ENCODE measurements at places on chromosomes 16 and 17.

GRCh38 chr16:5041600-5042133 lies 7.9 kb upstream of the NAGPA start:
- DNase-seq, result no peak

DNA sequence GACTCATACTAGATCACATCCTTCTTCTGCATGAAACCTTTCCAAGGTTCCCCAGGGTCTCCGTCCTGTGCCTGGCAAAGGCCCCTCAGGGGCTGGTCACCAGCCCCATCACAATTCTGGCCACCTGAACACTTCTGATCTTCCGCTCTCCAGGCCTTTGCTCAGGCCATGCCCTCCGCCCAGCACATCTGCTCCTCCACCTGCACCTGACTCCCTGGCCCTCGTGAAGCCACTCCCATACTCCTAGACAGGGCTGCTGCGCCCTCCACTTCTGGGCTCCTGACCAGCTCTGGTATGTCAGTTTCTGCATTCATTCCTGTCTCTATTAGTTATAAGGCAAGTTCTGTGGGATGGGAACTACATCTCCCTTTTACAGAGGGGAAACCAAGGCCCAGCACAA lies 1.9 kb upstream of the MYL11 start:
- DNase-seq, result no peak

- no peak for DNase-seq
Measured at GRCh38 chr17:73697872-73698271, 53.6 kb upstream of the SDK2 start.

DNA sequence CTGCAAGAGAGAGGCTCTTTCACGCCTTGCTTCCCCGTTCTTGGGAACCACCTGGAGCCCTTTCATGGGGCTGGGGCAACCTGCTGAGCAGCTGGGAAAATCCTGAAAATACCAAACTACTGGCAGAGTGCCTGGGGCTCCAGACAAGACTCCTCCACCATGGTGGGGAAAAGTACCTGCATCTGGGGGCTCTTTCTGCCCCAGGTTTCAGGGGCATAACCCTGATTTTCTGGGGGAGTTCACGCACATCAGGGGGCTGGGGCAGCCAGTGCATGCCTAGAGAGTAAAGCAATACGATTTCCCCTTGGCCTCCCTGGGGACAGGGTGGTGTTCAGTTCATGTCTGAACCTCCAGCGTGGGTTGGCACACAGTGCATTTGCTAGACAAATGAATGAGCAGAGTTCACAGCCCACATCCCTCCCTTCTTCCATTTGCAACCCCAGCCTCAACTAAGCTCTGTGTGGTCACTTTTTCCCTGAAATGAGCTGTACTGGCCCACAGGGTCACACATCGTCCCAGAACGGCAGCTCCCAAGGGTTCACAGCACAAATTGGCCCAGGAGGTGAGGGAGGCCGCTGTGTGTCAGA lies 5.2 kb upstream of the CDC42EP4 start:
- DNase-seq, result no peak

Data from A673 (cell line).